ENCODE measurements at places on chromosomes 4 and X. TPM values are rescaled to one million over a fixed set of nuclear protein-coding genes. Genes with fewer than 3 reads are reported as not detected.
A peak's percentile ranks its signal among the peaks of the same experiment; 100 is the strongest.

The GRIA3 gene
- total RNA-seq = not detected

The SPIN2B gene
- total RNA-seq = 10.9 TPM

GRCh38 chr4:119242417-119242816, 29.9 kb downstream of the USP53 start:
- no peak for DNase-seq
- no peaks in the 10 kb centered on the region for H3K27me3 ChIP-seq
- no peak overlapping the region for H3K27ac ChIP-seq
- H3K4me3 ChIP-seq = no peak overlapping the region
- no peaks in the 10 kb centered on the region for H3K36me3 ChIP-seq

- DNase-seq = no peak
- no peaks in the 10 kb centered on the region for H3K36me3 ChIP-seq
- H3K4me1 ChIP-seq = no peaks in the 10 kb centered on the region
Measured at GRCh38 chr4:8599657-8600056, 7.1 kb downstream of the CPZ start.

DNA sequence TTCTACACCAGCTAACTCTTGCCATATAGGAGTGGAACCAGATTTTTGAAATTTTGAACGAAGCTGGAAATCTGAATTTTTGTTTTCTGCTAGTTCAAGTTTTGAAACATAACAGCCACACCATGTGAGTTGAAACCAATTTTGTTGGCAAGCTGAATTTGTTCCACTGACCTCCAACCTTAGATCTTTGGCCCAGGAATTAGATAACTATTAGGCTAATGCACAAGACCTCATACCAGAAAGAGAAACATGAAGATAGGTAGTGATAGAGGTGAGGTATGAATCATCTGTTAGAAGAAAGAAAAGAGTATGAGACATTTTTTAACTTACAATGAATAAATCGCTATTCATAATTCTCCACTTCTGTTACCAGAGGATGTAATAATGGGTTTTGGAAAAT, 76.8 kb upstream of the ACSL1 start:
- no peaks in the 10 kb centered on the region for H3K27me3 ChIP-seq
- no peak for DNase-seq
- H3K36me3 ChIP-seq = no peaks in the 10 kb centered on the region
- H3K4me1 ChIP-seq = peaks cover 3% of the 10 kb centered on the region

GRCh38 chr4:123415576-123415975, 19.0 kb downstream of the SPRY1 start:
- no peaks in the 10 kb centered on the region for H3K27me3 ChIP-seq
- no peak overlapping the region for H3K4me3 ChIP-seq
- no peak overlapping the region for H3K27ac ChIP-seq
- no peak for DNase-seq

GRCh38 chrX:132694382-132694781, 205.5 kb upstream of the MBNL3 start:
- no peak overlapping the region for H3K27ac ChIP-seq
- peaks cover 13% of the 10 kb centered on the region for H3K4me1 ChIP-seq
- no peaks in the 10 kb centered on the region for H3K36me3 ChIP-seq
- H3K27me3 ChIP-seq = peaks cover 10% of the 10 kb centered on the region

GRCh38 chr4:41161355-41161754, 53.0 kb downstream of the APBB2 start:
- H3K36me3 ChIP-seq = no peaks in the 10 kb centered on the region
- H3K27me3 ChIP-seq = no peaks in the 10 kb centered on the region
- DNase-seq = no peak
- H3K27ac ChIP-seq = no peak overlapping the region

The POLN gene
- 6.9 TPM for total RNA-seq

The CT45A1 gene
- not detected for total RNA-seq

GRCh38 chr4:112604589-112604988, 32.1 kb downstream of the ZGRF1 start:
- no peaks in the 10 kb centered on the region for H3K27me3 ChIP-seq
- H3K4me1 ChIP-seq = no peaks in the 10 kb centered on the region
- no peak overlapping the region for H3K27ac ChIP-seq

GRCh38 chr4:4457803-4458553, 71.1 kb downstream of the NSG1 start:
- DNase-seq = no peak
- no peak overlapping the region for H3K4me3 ChIP-seq
- H3K4me1 ChIP-seq = peaks cover 18% of the 10 kb centered on the region
- peaks cover 30% of the 10 kb centered on the region for H3K36me3 ChIP-seq
- H3K27ac ChIP-seq = no peak overlapping the region
- H3K27me3 ChIP-seq = no peaks in the 10 kb centered on the region

The LNX1 gene
- total RNA-seq = not detected

The PKD2 gene
- 6.7 TPM for total RNA-seq

- H3K27me3 ChIP-seq = no peaks in the 10 kb centered on the region
- peaks cover 30% of the 10 kb centered on the region for H3K4me1 ChIP-seq
- H3K4me3 ChIP-seq = peak overlapping the region; percentile 70
Measured at GRCh38 chr4:1010395-1011021, 918 bp upstream of the FGFRL1 start.

The HTRA3 gene
- not detected for total RNA-seq

- H3K27ac ChIP-seq = no peak overlapping the region
- no peak for DNase-seq
- no peaks in the 10 kb centered on the region for H3K27me3 ChIP-seq
- H3K36me3 ChIP-seq = no peaks in the 10 kb centered on the region
- H3K4me1 ChIP-seq = no peaks in the 10 kb centered on the region
Measured at GRCh38 chr4:108140328-108140727, 28.4 kb downstream of the LEF1 start.

DNA sequence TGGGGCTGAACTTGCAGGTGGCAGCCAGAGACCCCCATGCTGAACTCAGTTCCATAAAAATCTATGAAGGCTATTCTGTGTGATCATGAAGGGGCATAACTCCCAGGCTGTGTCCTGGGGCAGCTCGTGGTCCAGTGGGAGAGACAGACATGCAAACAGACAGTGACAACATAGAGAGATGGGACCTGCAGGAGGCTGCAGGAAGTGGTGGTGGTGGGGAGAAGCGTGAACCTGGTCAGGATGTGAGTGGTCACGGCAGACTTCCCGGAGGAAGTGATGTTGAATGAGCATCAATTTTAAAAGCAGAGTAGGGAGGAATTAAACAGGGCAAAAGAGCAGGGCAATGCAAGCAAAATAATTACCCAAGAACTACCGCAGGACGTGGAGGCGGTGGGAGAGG, 23.2 kb upstream of the SORCS2 start:
- no peak overlapping the region for H3K4me3 ChIP-seq
- peaks cover 21% of the 10 kb centered on the region for H3K4me1 ChIP-seq
- H3K27ac ChIP-seq = no peak overlapping the region
- H3K36me3 ChIP-seq = no peaks in the 10 kb centered on the region

- H3K36me3 ChIP-seq = no peaks in the 10 kb centered on the region
- H3K27me3 ChIP-seq = no peaks in the 10 kb centered on the region
- H3K4me1 ChIP-seq = peaks cover 53% of the 10 kb centered on the region
- peak overlapping the region; percentile 78 for H3K27ac ChIP-seq
- no peak overlapping the region for H3K4me3 ChIP-seq
- DNase-seq = no peak
Measured at GRCh38 chr4:120616-121015, 3.7 kb upstream of the ZNF718 start.

DNA sequence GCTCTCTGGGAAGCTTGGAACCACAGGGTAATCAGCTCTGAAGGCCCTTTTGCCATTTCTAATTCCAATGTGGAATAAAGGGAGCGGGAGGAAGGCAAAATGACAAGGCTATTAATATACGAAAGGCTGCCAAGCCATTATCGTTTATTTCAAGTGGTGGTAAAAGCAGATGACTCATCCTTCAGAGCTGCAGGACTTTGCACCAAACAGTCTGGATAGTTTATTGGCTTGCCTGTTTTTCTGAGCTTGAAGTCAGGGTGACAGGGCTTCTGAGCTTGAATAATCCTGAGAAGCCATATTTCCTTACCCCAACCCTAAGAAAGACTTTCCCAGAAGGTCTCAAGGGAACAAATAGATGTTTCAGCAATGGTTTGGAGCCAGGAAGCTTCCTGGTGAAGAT, 7.7 kb upstream of the GABRE start:
- no peak overlapping the region for H3K27ac ChIP-seq
- no peaks in the 10 kb centered on the region for H3K4me1 ChIP-seq
- no peak overlapping the region for H3K4me3 ChIP-seq
- DNase-seq = no peak
- no peaks in the 10 kb centered on the region for H3K27me3 ChIP-seq
- no peaks in the 10 kb centered on the region for H3K36me3 ChIP-seq

The PNMA6A gene
- 0.12 TPM for total RNA-seq

- H3K4me1 ChIP-seq = peaks cover 53% of the 10 kb centered on the region
- H3K27me3 ChIP-seq = no peaks in the 10 kb centered on the region
- H3K4me3 ChIP-seq = no peak overlapping the region
Measured at GRCh38 chr4:40216622-40217366, 20.0 kb downstream of the RHOH start.

DNA sequence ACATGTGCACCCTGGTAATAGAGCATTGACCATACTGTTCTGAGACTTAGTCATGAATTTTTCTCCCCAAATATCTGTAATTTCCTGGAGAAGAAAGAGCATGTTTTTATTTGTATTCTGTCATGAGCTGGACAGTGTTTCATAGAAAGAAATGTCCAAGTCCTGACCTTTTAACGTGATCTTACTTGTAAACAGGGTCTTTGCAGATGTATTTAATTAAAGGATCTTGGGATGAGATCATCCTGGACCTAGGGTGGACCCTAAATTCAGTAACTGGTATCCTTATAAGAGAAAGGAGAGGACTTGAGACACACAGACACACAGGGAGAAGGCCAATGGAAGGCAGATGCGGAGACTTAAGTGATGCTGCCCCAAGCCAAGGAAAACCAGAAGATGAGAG, 3.6 kb downstream of the ADGRA3 start:
- H3K36me3 ChIP-seq = no peaks in the 10 kb centered on the region
- DNase-seq = no peak
- H3K27me3 ChIP-seq = peaks cover 2% of the 10 kb centered on the region
- H3K4me1 ChIP-seq = peaks cover 10% of the 10 kb centered on the region
- no peak overlapping the region for H3K27ac ChIP-seq
- no peak overlapping the region for H3K4me3 ChIP-seq

DNA sequence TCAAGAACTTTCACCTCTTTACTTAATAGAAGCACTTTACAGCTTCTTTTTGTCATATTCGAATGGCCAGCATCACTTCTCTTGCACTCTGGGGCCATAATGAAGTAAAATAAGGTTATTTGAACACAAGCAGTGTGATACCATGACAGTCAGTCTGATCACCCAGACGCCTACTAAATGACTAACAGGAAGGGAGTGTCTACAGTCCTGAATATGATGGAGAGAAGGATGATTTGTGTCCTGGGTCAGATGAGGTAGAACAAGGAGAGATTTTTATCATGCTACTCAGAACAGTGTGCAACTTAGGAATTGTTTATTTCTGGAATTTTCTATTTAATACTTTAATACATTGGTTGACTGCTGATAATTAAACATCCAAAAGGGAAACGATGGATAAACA, 284.2 kb upstream of the F9 start:
- H3K27ac ChIP-seq = no peak overlapping the region
- no peak for DNase-seq
- H3K27me3 ChIP-seq = no peaks in the 10 kb centered on the region

- H3K27me3 ChIP-seq = no peaks in the 10 kb centered on the region
- H3K36me3 ChIP-seq = no peaks in the 10 kb centered on the region
- no peak for DNase-seq
- no peaks in the 10 kb centered on the region for H3K4me1 ChIP-seq
- H3K27ac ChIP-seq = no peak overlapping the region
Measured at GRCh38 chrX:109629310-109629709, 4.3 kb upstream of the KCNE5 start.

DNA sequence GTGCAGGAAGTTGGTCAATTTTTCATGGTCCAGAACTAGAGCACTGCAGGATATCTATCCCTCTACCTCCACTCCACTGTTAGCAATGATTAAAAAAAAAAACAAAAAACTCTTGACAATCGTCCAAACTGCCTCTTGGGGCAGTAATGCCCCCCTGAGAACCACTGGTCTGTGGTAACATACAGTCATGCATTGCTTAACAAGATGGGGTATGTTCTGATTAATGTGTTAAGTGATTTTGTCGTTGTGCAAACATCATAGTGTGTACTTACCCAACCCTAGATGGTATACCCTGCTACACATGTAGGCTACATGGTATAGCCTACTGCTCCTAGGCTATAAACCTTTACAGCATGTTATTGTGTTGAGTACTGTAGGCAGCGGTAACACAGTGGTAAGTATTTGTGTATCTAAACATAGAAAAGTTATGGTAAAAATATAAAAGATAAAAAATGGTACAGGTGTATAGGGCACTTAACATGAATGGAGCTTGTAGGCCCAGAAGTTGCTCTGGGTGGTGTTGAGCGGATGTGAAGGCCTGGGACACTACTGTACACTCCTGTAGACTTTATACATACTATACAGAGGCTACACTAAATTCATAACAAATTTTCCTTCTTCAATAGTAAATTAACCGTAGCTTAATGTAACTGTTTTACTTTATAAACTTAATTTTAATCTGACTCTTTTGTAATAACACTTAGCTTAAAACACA, 34.1 kb downstream of the ART3 start:
- no peak overlapping the region for H3K27ac ChIP-seq
- H3K4me1 ChIP-seq = no peaks in the 10 kb centered on the region
- DNase-seq = no peak
- no peaks in the 10 kb centered on the region for H3K27me3 ChIP-seq
- H3K4me3 ChIP-seq = no peak overlapping the region
- H3K36me3 ChIP-seq = peaks cover 5% of the 10 kb centered on the region

The EPHA5 gene
- total RNA-seq = not detected

DNA sequence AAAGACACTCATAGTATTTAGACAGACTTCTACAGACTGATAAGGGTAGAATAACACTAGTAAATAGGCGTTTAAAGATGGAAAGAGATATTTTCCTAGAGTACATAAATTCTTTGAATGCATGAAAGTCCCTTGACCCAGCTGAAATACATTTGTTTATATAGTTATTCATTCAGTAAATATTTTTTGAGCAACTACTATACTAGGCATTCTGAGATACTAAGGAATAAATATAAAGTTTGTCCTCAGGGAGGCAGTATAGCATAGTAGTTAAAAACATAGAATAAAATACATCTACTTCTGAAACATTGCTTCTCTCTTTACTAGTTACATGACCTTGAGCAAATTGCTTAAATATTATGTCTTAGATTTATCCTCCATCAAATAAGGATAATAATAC, 27.4 kb downstream of the HMGN5 start:
- H3K36me3 ChIP-seq = no peaks in the 10 kb centered on the region
- peak; percentile 33 for DNase-seq
- no peak overlapping the region for H3K4me3 ChIP-seq

The ZXDA gene
- 12.0 TPM for total RNA-seq
